Thoracic aorta (tissue), 2 donors: ENCODE measurements at places on chromosomes 13 and 19.

DNA sequence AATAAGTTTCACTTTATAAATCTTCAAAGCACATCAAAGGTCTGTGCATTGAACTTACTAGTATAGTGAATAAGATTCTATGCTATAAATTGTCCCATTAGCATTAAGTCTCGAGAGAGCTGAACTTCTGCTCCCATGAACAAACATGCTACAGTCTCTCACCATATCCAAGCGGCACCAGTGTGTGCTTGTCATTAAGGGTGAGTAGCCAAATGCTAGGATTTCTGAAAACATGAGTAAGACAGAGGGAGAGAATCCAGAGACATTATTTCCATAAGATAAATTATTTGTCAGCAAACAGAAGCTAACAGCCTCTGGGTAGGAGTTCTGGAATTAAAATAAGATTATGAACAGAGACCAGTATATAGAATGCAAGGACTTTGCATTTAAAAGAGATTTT is 2882.5 kb downstream of the PCDH9 start:
- no peak for DNase-seq

DNA sequence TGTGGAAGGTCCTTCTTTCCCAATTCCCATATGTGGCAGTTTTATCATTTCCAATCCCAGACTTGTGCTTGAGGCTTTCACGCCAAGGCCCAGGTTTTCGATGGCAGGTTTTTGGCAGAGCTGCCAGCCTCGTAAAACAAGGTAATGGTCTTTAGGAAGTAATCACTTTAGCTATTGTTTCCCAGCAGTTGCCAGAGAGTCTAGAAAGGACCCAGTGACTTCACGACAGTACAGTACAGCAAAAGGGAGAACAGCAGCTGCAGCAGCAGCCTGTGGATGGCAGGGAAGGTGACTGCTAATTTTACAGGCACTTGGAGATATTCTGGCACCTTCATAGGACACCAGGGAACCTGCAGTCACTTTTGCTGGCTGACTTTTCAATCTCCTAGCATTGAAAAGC is 291.6 kb upstream of the MAB21L1 start:
- DNase-seq, result no peak

- DNase-seq, result no peak
These were observed 3.8 kb downstream of the MYADM start for GRCh38 chr19:53871454-53871853.

- DNase-seq, result peak; percentile 46
These were observed 816 bp downstream of the SPRED3 start for GRCh38 chr19:38389101-38389925.

DNA sequence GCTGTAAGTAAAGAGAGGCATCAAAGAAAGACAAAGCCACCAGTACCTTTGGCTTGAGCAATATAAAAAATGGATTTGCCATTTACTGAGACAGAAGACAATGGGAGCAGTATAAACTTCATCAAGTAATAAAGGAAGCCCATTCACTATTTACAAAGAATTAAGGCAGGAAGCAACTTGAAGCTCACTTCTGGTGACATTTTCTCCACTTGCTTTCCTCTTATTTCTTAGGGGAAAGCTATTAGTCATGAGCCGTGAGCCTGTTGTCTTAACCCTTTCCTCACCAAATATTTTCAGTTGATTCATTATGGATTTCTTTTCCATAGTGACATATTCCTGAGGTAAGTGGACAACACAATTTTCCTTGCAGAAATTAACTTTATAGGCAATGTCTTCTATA is 156.8 kb downstream of the DNAJC3 start:
- DNase-seq, result no peak

- no peak for DNase-seq
These were observed 2.9 kb downstream of the UBL3 start for GRCh38 chr13:29847501-29847983.

DNA sequence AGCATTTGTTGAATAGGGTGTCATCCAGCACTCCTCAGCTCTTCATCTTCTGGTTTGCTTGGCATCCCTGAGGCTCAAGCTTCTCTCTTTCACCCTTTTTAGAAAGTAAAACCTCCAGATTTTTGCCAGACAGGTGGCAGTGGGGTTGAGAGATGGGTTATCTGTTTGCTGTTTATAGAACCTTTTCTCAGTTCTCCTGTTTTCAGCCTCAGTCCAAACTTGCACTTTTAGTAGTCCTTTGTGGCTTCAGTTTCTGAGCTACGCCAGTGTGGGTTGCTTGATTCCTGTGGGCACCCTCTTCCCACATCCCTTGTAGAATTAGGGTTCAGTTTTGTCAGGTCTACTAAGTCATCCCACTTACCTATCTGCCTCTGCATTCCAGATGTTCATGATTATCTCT is 147.9 kb downstream of the PAN3 start:
- no peak for DNase-seq

DNA sequence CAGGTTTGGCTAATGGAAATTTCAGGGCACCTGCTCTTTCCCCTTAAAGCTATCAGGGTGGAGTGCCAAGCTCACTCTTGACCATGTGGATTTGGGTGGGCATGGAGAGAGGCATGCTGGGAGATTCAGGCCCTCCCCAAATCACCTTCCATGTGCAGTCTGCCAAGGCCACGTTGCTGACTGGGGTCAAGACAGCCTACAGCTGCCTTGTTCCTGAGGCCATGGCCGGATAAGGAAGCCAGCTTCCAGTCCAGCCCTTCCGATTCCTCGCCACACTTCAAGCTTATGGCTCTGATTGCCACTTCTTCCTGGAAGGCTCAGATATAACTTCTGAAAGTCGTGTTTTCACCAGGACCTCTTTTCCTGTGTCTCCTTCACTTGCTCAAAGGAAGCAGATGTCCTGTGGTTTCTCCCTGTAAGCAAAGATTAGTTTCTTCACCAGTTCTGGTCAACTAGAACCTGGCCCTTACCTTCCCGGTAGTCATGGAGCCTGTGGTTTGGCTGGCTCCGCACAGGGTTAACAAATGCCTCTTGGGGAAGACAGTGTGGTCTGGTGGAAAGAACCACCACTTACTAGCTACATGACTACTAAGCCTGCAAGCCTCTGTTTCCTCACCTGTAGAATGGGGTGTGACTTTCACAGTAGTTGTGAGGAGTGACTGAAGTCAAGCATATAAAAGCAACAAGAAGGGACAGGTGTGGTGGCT is 16.1 kb upstream of the TPT1 start:
- no peak for DNase-seq

- no peak for DNase-seq
These were observed 33.7 kb upstream of the OLFM4 start for GRCh38 chr13:52994865-52995264.

- DNase-seq, result no peak
These were observed 589.8 kb downstream of the LMO7 start for GRCh38 chr13:76225815-76226489.

- no peak for DNase-seq
These were observed 37.7 kb downstream of the LHFPL6 start for GRCh38 chr13:39565036-39565949.

- no peak for DNase-seq
These were observed 15.7 kb downstream of the RANBP3 start for GRCh38 chr19:5961969-5962945.

GRCh38 chr19:33329736-33330135 is 27.4 kb upstream of the CEBPA start:
- DNase-seq, result no peak

DNA sequence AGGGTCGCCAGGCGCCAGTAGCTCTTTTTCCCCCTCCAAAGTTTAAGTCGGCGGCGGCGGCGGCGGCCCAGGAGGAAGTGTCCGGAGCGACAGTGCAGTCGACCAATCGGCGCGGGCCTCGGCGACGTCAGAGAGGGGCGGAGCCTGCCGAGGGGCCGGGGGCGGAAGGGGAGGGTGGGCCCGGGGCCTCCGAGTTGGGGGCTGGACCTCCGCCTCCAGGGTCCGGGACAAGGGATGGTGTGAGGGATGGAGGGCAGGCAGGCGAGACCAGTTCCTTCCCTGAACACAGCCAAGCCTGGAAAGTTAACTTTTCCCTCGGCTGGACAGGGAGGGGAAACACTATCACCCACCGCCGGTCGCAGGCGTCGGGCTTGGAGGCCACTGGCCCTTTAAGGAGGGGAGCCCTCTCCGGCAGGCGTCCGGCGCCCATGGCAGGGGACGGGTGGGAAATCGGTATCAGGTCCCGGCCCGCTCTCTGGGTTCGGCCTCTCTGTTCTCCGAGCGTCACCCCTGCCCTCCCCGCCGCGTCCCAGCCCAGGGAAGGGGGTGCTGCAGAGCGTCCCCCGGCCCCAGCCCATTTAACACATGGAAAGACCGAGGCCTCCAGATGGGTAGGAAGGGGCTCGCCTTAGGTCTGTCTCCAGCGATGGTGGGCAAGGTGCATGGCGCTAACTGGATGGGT is at the start of gene PRKD2:
Gene PRKD2 (minus strand): TSS at position 81 of the 682 bp plus-strand sequence. CDS start 744 bp downstream, outside the sequence.
- DNase-seq, result peak; percentile 57

DNA sequence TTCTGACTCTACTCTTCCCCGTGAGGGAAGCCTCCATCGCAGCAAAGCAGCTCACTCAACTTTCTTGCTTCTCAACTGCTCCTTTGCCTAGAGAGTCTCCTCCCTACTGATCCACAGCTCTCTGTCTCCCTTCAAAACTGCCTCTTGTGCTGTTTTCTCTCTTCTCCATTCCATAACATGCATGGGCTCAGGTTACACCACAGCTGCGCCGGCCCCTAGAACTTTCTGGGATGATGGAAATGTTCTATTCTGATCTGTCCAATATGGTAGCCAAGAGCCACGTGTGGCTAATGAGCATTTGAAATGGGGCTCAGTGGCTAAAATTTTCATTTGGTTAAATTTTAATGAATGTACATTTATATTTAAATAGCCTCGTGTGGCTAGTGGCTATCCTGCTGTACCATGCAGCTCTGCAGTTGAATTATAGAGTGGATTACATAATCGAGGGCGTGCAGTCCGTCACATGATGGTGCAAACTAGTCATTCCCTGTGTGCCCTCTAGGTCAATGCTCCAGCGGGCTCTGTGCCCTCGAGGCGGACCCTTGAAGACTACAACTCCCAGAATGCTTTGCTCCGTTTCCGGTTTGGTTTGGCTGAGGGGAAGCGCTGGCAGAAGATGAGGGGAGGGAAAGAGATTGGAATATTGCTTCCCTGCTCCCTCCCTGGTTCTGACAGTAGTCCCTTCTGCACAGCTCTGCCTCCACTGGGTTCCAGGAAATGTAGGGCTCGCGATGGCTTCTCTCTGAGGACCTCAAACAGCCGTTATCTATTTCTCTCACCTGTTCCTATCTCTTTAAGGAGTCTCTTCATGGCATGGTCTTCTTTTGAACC is 109.8 kb downstream of the CACNA1A start:
- DNase-seq, result no peak

GRCh38 chr13:25608181-25608580 is 236.4 kb downstream of the ATP8A2 start:
- DNase-seq, result no peak

GRCh38 chr13:51520524-51520923 is 63.7 kb upstream of the WDFY2 start:
- no peak for DNase-seq

- DNase-seq, result no peak
These were observed 5.0 kb upstream of the MTMR6 start for GRCh38 chr13:25292301-25292700.

GRCh38 chr19:42831221-42832019 is 48.1 kb downstream of the PSG1 start:
- DNase-seq, result no peak

GRCh38 chr19:51593969-51594773 is 23.1 kb downstream of the ZNF175 start:
- peak; percentile 86 for DNase-seq

GRCh38 chr13:30881191-30881651 is 24.9 kb upstream of the MEDAG start:
- peak; percentile 57 for DNase-seq

DNA sequence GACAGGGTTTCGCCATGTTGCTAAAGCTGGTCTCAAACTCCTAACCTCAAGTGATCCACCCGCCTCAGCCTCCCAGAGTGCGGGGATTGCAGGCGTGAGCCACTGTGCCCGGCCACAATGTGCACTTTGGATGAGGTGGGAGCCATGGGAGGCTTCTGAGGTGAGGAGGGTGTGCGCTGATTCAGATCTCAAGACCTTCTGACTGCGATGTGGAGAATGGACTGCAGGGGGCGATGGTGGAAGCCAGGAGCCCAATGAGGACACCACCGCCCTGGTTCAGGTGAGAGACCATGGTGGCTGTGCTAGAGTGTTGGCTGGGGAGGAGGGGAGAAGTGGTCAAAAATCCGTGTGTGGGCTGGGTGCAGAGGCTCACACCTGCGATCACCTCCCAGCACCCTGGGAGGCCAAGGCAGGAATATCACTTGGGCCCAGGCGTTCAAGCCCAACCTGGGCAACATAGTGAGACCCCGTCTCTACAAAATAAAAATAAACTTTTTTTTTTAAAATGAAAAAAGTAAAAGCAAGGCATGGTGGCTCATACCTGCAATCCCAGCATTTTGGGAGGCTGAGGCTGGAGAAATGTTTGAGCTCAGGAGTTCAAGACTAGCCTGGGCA is 5.6 kb downstream of the INAFM1 start:
- DNase-seq, result no peak

DNA sequence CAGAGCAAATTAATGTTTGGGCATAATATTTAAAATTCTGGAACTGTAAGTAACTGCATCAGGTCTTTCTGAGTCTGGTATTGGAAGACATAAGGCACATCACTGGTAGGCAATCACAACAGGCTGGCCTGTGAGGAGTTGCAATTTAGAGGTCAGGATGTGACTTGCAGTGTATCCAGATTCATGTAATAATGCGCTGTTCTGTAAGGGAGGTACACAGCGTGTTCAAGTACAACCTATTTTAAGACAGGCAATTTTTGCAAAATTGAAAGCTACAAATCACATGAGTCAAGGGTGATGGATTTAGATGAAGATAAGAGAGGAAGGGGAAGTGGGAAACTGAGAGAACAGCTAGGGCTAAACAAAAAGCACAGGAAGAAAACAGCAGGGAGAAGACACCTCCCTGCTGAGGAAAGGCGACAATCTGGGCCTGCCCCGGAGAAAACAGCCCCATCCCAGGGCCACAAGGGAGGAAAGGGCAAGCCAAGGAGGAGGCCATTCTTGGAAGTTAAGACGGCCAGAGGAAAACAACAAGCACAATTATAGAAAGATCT is 138.1 kb downstream of the LACC1 start:
- DNase-seq, result no peak
